ENCODE measurements at places on chromosomes 5 and 9. TPM values are rescaled to one million over a fixed set of nuclear protein-coding genes. Genes with fewer than 3 reads are reported as not detected.

MAN2A1 gene
- 9.2 TPM for total RNA-seq

ESM1 gene
- total RNA-seq = 1.2 TPM

OR13C4 gene
- not detected for total RNA-seq

PHF24 gene
- total RNA-seq = 0.11 TPM

PAEP gene
- total RNA-seq = not detected

ADAMTS13 gene
- 3.1 TPM for total RNA-seq

RNF20 gene
- 55.4 TPM for total RNA-seq

FOXD4L5 gene
- total RNA-seq = 0.08 TPM

PDE6A gene
- 0.22 TPM for total RNA-seq

EXOSC2 gene
- 12.0 TPM for total RNA-seq

SLC25A46 gene
- 67.9 TPM for total RNA-seq

PAPPA gene
- 0.69 TPM for total RNA-seq

ACTBL2 gene
- total RNA-seq = not detected

ANKRD31 gene
- total RNA-seq = 0.11 TPM

PRDM12 gene
- not detected for total RNA-seq

SPINK5 gene
- total RNA-seq = 0.47 TPM

MAN1B1 gene
- total RNA-seq = 20.6 TPM

HTR4 gene
- total RNA-seq = 0.99 TPM

SLCO6A1 gene
- total RNA-seq = not detected

RNF183 gene
- not detected for total RNA-seq

DDX41 gene
- total RNA-seq = 29.7 TPM

FAM151B gene
- 0.91 TPM for total RNA-seq

SH3GL2 gene
- total RNA-seq = 7.3 TPM

CKMT2 gene
- 1,824 TPM for total RNA-seq

NIPAL4 gene
- not detected for total RNA-seq

ZNF474 gene
- total RNA-seq = not detected

ADAMTS16 gene
- total RNA-seq = not detected

NSG2 gene
- 0.08 TPM for total RNA-seq

TMEM171 gene
- total RNA-seq = not detected

LHX3 gene
- not detected for total RNA-seq

GBGT1 gene
- 6.3 TPM for total RNA-seq

TAF11L7 gene
- not detected for total RNA-seq

ORM2 gene
- not detected for total RNA-seq

GOLPH3 gene
- total RNA-seq = 42.8 TPM

PCDHA13 gene
- not detected for total RNA-seq

DIPK1B gene
- 21.4 TPM for total RNA-seq
